ENCODE measurements at places on chromosomes 1 and 21.

DNA sequence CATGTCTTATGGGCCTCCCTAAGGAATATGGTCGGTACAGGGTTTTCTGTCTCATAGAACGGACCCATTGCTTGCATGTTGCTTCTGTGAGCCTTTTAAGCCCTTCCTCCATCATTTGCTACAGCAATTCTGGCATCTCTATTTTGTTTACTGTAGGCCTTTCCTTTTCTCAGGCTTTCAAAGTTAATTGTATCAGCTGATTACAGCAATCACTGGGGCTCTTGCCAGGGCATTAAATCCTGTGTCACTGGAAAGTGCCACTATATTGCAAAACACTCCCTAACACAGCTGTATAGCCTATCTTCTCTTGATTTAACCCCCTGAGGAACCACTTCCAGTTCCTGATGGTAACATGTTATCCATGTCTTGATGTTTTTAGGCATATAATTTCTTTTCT is 156.5 kb downstream of the PDE4B start:
- DNase-seq, result no peak

- no peak for DNase-seq
Measured at GRCh38 chr21:45583831-45584509, 41.7 kb upstream of the SLC19A1 start.

DNA sequence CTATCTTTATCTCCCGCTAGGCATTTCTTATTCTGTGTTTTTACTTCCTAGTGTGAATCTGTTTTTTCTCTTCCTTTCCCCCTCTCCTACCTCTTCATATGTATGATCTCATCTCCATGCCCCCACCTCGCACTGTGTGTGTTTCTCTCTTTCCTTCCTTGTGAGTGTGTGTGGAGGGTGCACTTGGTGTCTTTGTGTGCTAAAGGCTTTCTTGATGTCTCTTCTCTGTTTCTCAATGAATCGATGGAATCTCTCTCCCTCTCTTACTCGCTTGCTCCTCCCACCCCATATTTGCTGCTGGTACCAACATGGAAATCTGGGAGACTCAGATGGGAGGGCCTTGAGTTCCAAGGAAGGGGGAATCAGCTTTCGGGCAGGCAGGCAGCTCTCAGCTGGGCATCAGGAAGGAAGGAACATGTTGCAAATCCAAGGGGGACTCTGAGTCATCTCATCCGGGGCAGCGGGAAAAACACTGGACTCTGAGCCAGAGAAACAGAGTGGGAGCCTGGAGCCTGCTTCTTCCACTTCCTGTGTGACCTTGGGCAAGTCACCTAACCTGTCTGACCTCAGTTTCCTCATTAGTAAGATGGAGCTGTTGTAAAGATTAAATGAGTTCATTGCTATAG is 147.5 kb downstream of the PTPRU start:
- no peak for DNase-seq

GRCh38 chr1:109622137-109622892 is 2.7 kb downstream of the AMPD2 start:
- DNase-seq, result no peak

DNA sequence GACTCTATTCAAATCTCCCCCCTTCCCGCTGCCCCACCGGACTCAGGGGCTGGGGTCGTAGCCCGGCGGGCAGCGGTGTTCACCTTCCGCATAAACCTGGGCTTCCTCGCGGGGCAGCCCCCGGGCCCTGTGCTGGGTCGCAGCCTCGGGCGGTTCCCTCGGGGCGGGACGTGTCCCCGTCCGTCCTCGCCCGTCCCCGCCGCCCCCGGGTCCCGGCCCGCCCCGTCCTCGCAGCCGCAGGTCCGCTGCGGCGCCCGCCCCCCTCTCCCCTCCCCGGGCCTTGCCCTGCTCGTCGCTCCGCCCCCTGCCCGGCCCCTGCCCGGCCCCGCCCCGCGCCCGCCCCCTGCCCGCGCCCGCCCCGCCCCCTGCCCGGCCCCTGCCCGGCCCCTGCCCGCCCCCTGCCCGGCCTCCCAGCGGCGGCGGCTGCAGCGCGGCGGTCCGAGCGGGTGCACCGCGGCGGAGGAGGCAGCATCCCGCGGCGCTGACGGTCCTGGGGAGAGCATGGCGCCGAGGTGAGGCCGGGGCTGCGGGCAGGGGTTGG is at the start of gene COL18A1:
Gene COL18A1 (plus strand): TSS at position 436 of the 541 bp plus-strand sequence. CDS start 66 bp downstream, at position 502.
- DNase-seq, result no peak

All from iPS DF 6.9 (cell line).